CD4-positive, alpha-beta T cell treated with Interleukin-17A for 1 hour (primary cell): ENCODE measurements at places on chromosomes 2 and 18.

DNA sequence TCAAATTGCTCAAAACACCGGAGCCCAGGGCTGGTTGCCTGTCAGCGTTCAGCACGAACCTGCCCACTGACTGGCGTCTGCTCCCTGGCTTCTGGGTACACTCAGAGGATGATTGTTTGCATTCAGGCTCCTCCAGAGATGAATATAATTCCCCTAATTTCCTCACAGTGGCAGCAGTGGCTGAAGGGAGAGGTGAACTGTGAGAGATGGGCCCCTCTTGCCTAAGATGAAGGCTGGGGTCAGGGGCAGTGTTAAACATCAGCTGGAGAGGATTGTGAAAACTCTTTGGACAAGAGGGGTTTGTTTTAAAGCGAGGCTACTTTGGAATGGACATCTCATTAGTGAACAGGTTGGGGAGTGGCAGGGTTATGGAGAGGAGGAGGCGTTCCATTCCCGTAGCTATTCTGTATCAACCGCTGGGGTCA lies 31.0 kb downstream of the TCF7L1 start:
- no peak for DNase-seq

DNA sequence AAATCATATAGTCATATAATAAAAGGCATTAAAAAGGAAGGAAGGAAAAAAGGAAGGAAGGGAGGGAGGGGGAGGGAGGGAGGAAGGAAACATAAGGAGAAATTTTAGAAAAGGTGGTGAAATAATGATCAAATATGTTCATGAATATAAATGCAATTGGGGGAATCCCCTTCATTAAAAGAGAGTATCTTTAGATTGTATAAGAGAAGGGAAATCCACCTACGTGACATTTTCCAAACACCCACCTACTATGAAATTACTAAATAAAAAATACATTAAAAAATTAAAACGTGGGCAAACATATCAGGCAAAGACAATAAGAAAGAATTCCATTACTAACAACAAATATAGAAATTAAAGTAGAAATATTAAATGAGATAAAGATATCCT lies 203.4 kb upstream of the PARD3B start:
- DNase-seq = no peak

- no peak for DNase-seq
Measured at GRCh38 chr2:75077909-75078308, 119.5 kb downstream of the POLE4 start.

- peak; percentile 57 for DNase-seq
Measured at GRCh38 chr2:39141334-39142271, 20.8 kb upstream of the SOS1 start.

DNA sequence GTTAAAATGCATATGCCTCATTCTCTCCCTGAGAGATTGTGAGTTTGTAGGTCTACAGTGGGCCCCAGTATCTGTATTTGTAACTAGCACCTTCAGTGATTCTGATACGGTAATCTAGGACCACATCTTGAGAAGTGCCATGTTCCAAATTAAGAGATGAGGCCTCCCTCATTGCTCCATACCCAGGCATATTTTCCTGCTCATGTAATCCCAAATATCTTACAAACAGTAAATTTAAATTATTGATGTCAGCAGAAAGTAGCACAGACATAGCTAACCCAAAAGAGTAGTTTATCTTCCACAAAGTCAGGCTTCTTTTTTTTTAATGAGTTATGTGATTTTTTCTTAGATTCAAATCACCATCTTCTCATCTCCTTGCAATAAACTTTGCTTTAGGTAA lies 263.8 kb downstream of the SETBP1 start:
- no peak for DNase-seq

DNA sequence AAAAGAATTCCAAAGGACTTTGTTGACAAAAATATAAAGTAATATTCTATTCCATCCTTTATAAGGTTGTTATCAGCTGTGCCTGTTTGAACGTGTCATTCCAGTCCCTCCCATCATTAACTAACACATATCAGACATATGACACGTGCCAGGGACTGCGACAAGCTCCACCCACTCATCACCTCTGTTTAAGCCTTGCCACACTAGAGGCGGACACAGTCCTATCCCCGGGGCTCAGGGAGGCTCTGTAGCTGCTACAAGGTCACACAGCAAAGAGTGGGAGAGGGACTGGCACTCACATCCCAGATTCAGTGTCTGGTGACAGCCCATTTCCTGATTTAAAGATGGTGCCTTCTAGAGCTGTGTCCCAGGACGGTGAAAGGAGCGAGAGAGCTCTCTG lies 30.0 kb downstream of the TBC1D8 start:
- DNase-seq = no peak

DNA sequence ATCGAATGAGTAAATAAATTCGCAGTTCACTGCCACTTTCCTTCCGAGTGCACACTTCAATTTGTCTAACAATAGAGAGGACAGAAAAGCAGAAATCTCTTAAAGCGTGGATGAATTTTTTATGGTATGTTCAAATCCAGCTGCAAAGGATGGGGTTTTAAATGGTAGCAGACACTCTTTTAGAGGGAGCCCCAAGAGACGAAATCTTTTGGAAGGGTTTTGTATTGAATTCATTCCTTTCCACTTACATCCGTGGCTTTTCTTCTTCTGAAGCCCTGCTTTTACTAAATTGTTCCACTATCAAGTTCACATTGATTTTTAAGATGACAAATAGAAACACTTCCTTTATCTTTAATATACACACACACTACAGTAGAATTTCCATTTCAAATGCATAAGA lies 680.7 kb downstream of the NR4A2 start:
- no peak for DNase-seq

DNA sequence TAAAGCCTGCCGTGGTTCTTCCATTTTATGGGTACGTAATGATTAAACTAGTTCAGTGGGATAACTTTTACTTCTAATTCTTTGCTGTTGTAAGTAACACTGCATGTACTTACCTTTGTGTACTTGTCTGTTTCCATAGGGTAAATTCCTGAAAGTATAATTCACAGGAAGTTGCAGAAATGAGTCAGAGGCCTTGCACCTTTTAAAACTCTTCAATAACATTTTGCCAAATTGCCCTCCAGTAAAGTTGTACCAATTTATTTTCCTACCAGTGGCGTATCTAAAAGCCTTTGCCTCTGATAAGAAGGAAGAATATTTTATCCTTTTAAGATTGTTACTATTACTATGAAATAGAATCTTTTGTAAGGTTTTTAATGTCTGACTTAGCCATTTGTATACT lies 65.1 kb downstream of the CAB39 start:
- DNase-seq = no peak

DNA sequence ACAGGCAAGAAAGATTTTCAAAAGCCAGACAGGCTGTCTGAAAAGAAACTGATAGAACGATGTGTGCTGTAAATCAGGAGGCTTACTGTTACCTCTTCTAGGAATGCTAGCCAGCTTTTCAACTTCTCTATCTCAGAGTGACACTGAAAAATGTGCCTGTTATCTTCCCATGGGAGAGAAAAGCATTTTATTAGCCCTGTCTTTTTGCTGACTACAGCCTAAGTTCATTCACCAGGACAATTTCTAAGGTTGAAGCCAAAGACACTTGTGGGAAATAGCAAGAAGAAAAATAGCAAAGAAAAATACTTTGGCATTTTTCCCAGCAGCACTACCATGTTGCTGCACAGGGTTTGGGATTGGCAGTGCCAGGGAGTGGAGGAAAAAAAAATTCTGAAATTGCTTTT lies 34.0 kb downstream of the ABCB11 start:
- DNase-seq = no peak
